ENCODE measurements at places on chromosomes 3 and 15.

DNA sequence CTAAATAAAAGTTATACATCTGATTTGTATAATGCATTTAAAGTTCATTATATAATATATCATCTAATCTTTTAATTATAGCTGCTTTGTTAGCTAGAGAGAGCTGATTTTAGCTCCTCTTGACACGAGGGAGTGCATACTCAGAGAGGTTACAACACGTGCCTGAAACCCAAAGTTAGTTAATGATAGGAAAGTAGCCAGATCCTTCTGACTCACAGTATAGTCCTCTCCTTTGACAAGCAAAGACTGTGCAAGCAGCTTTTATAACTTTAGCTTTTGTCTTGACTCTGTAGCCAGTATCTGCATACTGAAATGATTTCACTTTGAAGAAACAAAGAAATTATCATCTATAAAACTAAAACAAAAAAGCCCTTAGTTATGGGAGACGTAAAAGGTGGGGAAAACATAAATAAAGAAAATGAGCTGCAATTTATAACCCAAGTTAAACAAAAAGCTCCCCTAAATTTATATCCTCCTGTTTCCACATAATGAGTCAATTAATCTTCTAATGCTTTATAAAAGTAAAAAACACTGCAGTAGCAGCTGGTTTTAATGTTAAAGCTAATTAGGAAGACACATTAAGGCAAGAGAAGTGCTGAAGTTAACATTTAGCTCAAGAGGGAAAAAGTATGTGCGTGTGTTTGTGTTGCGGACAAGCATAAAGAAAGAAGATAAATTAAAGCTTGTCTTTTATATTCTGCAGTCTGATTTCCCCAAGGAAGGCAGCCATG, 13.1 kb downstream of the GABRR3 start:
- DNase-seq, result no peak

GRCh38 chr3:37286569-37286968, 112.2 kb upstream of the LRRFIP2 start:
- DNase-seq, result no peak

DNA sequence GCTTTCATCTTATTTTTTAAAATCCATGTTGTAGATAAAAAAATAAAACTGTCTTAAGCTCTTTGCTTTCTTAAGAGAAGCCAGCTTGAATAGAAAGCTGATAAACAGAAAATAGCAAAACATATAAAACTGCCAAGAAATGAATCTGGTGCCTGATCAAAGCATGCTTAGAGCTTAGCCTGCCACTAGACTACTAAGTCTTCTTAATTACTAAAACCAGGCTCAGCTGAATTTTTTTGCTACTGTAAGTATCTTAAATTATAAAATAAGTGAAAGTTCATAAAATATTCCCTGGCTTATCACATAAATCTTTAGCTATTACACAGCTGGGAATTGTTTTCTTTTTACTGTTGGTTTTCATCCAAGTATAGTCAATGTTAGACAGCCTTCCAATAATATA, 803.9 kb downstream of the DIPK2A start:
- no peak for DNase-seq

GRCh38 chr15:70385052-70385451, 287.3 kb upstream of the TLE3 start:
- no peak for DNase-seq

GRCh38 chr15:63296195-63296594, 18.8 kb downstream of the APH1B start:
- no peak for DNase-seq

- no peak for DNase-seq
These were observed 135.8 kb upstream of the ABHD17C start for GRCh38 chr15:80559320-80559693.

DNA sequence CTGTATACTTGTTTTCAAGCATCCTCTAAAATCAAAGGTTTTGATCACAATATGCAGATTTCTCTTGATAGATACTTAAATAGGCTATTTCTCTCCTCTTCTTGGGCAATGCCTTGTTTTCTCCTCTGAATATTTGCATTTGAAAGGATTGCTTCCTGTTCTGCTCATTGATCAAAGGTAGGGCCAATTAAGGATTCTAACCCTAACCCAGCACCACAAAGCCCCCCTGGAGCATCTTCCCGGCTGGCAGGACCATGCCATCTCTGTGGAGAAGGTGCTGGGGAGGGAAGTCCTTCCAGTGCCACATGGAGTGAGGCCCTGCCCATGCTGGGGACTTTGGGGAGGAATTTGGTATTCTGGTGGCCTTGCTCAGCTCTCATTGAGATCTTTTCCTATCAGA, 11.3 kb upstream of the NIPA2 start:
- no peak for DNase-seq

DNA sequence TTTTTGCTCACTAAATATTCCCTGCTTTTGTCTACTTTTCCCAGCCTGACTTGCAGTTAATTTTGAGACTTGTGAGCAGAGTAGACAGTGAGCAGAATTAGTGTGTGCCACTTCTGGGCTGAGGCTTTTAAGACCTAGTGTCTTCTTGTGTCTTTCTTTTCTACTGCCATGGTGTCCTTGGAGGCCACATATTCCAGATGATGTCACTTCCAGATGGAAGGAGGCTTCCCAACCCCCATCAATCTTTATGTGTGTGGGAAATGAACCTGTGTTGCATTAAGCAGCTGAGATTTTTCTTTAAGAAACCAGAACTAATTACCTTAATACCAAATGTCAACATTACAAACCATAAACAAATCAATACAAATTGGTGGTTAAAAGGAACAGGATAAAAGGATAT, 774.7 kb upstream of the ROBO1 start:
- no peak for DNase-seq

- DNase-seq, result no peak
These were observed 155.5 kb upstream of the SLC24A5 start for GRCh38 chr15:47965297-47965696.

- no peak for DNase-seq
These were observed at the start of gene PRR23A for GRCh38 chr3:139006051-139006716. TSS of gene PRR23A (minus strand) at chr3:139006268. CDS start at chr3:139006268, 0 bp downstream.

DNA sequence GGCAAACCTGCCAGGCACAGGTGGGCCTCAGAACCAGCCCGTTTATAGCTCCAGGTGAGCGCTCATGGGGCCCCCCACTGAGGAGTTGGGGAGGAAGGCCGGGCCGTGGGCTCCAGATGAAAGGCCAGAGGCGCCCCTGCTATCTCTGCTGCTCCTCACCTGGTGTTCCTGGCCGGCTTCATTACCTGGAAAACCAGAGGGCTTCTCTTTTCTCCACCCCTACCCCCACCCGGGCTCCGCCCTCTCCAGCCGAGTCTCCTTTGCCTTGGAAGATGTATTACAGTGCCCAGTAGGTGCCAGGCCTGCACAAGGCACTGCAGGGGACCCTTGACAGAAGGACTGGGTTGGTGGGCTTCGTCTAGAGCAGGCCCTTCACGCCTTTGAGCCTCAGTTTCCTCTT, 111.4 kb downstream of the WNT7A start:
- no peak for DNase-seq

- no peak for DNase-seq
These were observed 135.1 kb downstream of the ZIC1 start for GRCh38 chr3:147544290-147544689.

- DNase-seq, result no peak
These were observed 68.0 kb upstream of the GADL1 start for GRCh38 chr3:30962493-30962892.

DNA sequence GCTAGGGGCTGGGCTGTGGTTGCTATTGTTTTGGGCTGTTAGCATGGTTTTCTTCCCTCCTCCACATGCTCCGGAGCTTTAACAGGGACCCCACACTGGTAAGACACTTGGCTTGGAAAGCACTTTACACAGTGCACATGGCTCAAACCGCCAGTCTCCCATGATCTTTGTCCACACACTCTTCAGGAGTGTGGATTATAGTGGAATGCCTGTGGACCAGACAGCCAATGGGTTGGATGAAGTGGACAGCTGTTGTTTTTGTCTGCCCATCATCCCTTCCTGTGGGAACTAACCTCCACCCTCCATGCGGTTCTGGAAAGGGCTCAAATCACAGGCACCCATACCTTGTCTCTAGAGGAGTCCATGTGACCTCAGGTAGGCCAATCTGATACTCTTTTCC, 10.0 kb downstream of the PAQR9 start:
- no peak for DNase-seq

GRCh38 chr3:61724801-61725200, 163.4 kb downstream of the PTPRG start:
- no peak for DNase-seq

- DNase-seq, result no peak
These were observed 662.9 kb upstream of the TBL1XR1 start for GRCh38 chr3:177860184-177860583.

GRCh38 chr3:122094693-122095092, 39.5 kb downstream of the CD86 start:
- DNase-seq, result no peak

GRCh38 chr3:16507578-16508242, 5.8 kb downstream of the RFTN1 start:
- DNase-seq, result no peak

GRCh38 chr3:32307591-32307990, 69.1 kb downstream of the CMTM8 start:
- DNase-seq, result no peak

GRCh38 chr3:13932578-13933295, 52.9 kb upstream of the WNT7A start:
- no peak for DNase-seq

- DNase-seq, result no peak
These were observed 332.5 kb upstream of the TBL1XR1 start for GRCh38 chr3:177529716-177530335.

GRCh38 chr3:123705488-123706285, 120.8 kb upstream of the HACD2 start:
- DNase-seq, result no peak

DNA sequence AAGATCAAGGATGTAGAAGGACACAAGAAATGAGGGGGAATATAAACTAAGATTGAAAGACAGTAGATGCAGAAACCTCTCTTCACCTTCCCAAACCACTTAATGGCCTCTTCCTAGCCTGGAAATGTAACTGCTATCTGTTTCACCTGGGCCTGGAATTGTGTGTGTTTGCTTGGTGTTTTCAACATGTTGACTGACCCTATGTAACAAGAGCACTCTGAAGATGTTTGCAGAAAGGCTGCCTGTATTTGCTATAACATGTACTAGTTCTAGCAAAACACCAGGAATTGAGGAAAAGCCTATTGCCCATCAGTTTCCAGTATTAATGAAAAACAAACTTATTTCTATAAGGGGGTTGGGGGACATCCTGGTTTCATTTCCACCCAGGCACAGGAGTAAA, 248.3 kb downstream of the WDR72 start:
- DNase-seq, result no peak

DNA sequence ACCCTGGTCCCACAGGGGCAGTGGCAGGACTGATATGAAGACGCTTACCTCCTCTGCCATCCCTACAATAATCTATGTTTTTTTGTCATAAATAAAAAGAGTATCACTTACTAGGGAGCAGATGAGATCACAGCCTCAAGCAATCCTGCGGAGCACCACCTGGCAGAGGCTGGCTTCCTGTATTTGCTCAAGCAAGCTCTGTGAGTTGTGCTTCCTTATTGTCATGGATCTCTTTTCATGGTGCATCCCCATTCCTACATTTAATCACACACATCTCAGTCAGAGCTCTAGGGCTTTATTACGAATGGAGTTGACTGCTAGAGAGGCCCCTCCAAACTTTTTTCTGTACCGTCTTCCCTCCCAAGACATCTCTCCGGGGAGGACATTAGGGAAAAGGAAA, 186.0 kb downstream of the UBE2E2 start:
- no peak for DNase-seq

- no peak for DNase-seq
These were observed 322.8 kb downstream of the KCNH8 start for GRCh38 chr3:19471138-19471537.

DNA sequence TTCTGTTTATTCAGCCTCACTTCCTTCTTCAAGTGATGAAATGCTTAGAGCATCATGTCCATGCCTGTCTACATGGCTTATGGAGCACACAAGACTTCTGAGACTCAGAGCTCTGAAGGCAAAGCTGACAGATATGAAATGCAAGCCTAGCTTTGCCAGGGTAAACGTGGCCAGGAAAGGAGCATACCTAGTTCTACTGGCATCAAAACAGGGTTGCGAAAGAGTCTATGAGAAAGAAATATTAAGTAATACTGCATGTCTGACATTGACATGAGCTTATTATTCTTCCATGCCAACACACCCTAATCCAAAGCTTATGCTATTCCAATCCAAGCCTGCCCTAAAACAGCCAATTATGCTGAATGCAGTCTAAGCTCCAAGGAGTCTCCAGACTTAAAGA, 391.5 kb downstream of the ERC2 start:
- no peak for DNase-seq

DNA sequence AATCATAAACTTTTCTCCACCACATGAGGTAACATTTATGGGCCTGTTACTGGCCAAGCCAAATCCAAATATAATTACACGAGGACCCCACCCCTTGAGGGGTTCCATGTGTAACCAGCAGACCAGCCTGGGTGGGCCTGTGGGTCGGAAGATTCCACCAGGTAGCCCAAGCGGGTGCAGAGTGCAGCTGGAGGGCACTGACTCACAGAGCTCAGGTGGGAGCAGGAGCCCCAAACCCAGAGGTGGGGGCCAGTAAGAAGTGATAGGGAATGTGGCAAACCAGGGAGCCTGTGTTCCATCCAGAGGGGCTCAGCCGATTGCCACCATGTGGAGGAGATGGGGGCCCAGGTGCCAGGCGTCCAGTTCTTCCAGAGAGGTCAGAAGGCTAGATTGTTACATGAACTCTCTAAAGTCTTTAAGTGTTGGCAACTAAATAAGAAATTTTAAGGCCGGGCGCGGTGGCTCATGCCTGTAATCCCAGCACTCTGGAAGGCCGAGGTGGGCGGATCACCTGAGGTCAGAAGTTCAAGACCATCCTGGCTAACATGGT, 2.6 kb downstream of the GP9 start:
- DNase-seq, result no peak

GRCh38 chr3:152713989-152714388, 120.9 kb upstream of the P2RY1 start:
- no peak for DNase-seq

DNA sequence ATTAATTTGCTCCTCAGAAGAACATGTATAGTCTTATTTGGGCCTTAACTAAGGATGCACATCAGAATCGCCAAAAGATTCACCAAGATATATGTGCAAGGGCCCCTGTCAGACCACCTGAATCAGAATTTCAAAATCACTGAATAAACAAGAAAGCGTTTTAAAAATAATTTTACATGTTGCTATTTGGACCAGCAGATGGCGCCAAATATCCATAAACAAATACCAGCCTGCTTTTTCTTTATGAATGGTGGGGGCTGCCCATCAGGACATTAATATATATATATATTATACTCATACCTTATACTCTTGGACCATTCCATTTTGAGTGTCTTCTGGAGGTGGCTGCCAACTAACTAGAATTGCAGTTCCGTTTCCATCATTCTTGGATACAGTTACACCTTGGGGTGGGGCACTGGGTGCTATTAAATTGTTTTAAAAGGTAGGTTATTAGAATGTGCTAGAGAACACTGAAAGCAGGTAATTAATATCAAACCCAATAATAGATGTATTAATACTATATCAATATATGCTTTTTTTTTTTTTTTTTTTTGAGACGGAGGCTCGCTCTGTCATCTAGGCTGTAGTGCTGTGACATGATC, 1108.3 kb downstream of the ROBO1 start:
- no peak for DNase-seq

- no peak for DNase-seq
These were observed 773.4 kb downstream of the ROBO1 start for GRCh38 chr3:78994174-78995027.

GRCh38 chr3:105957722-105958121, 88.9 kb upstream of the CBLB start:
- DNase-seq, result no peak
